Right lobe of liver (tissue), 6 donors: ENCODE measurements at places on chromosomes 4 and X. TPM values are rescaled to one million over a fixed set of nuclear protein-coding genes. Genes with fewer than 3 reads are reported as not detected.
A peak's percentile ranks its signal among the peaks of the same experiment; 100 is the strongest.

DNA sequence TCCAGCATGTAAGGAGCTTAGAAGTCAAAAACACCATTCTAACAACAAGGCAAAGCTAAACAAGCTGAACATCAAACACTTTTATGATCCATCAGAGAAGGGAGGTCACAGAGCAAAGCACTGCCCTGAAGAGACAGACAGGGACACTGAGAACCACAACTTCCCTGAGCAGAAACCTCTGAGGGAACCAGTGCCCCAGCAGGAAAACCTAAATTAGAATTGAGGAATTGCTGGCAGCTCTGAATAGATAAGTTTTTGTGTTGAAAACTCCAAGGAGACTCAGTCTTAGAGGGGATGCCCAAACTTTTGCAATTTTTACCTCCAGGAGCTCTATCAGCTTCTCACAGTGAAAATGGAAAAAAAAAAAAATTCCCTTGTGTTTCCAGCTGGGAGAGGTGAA lies 83.0 kb upstream of the MAPK10 start:
- no peak overlapping the region for H3K27ac ChIP-seq
- H3K4me3 ChIP-seq: no peak overlapping the region
- no peaks in the 10 kb centered on the region for H3K27me3 ChIP-seq
- no peaks in the 10 kb centered on the region for H3K4me1 ChIP-seq
- no peaks in the 10 kb centered on the region for H3K36me3 ChIP-seq

DNA sequence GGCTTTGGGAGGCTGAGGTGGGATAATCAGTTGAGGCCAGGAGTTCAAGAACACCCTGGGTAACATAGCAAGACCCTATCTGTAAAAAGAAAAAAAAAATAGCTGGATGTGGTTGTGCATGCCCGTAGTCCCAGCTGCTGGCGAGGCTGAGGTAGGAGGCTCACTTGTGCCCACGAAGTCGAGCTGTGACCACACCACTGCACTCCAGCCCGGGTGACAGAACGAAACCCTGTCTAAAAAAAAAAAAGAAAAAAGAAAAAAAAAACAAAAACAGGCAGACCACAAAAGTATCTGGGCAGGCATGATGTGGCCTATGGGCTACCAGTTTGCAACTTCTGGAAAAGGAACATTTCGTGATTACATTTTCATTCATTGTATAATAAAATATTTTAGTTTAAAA lies 38.1 kb upstream of the RASGEF1B start:
- no peaks in the 10 kb centered on the region for H3K27me3 ChIP-seq
- H3K4me3 ChIP-seq: no peak overlapping the region
- DNase-seq: no peak
- no peaks in the 10 kb centered on the region for H3K4me1 ChIP-seq
- H3K36me3 ChIP-seq: no peaks in the 10 kb centered on the region

Gene SGMS2
- 65.5 TPM for total RNA-seq

- no peak for DNase-seq
- H3K4me3 ChIP-seq: no peak overlapping the region
- no peak overlapping the region for H3K27ac ChIP-seq
- H3K4me1 ChIP-seq: no peaks in the 10 kb centered on the region
Measured at GRCh38 chr4:108297605-108298004, 128.9 kb upstream of the LEF1 start.

Gene OTC
- 84.6 TPM for total RNA-seq

DNA sequence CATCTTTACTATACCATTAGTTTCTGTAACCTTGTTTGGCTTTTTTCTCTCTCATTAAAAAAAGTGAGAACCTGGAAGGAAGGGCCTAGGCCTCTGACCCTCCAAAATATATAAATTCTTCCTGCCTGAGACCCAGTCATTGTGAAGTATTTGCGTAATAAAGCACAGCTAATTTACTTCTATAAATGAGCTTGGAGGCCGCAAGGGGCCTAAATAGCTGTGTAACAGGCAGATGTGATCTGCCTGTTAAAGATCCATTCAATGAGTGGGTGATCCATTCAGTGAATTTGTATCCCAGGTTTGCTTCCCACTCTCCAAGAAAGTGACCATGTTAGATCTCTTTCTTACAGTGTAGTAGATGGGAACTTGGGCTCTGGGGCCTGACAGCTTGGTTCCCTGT lies 595 bp upstream of the PYURF start:
- H3K27ac ChIP-seq: peak overlapping the region; percentile 81
- no peaks in the 10 kb centered on the region for H3K27me3 ChIP-seq
- H3K36me3 ChIP-seq: peaks cover 9% of the 10 kb centered on the region
- no peak for DNase-seq
- no peaks in the 10 kb centered on the region for H3K4me1 ChIP-seq
- peak overlapping the region; percentile 93 for H3K4me3 ChIP-seq

DNA sequence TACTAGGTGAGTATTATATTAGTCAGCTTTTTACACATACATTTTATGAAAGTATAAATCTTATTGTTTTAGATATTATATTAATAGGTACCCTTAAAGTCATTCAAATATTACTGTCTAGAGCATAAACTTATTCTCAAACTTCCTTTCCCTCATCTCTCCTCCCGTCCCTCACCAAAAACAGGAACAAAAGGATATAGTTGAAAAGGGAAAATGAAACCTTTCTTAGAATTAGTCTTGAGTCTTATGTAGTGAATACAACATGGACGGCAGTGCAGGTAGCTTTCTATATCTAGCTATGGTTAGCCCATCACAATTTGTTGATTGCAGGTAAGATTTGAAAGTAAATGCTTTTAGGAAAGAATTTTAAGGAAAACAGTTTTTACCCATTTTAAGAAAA lies 65.6 kb downstream of the RBPJ start:
- no peak overlapping the region for H3K27ac ChIP-seq
- H3K36me3 ChIP-seq: peaks cover 8% of the 10 kb centered on the region
- no peaks in the 10 kb centered on the region for H3K4me1 ChIP-seq
- H3K4me3 ChIP-seq: no peak overlapping the region
- DNase-seq: no peak

Gene SRPK3
- total RNA-seq: not detected

Gene MAGEA10
- not detected for total RNA-seq
